ENCODE measurements at places on chromosomes 4 and X.

- DNase-seq, result no peak
Observed at GRCh38 chr4:143127621-143128020, 57.1 kb upstream of the USP38 start.

- peak; percentile 20 for DNase-seq
Observed at GRCh38 chrX:103918571-103919269, 43.7 kb upstream of the TMSB15B start.

DNA sequence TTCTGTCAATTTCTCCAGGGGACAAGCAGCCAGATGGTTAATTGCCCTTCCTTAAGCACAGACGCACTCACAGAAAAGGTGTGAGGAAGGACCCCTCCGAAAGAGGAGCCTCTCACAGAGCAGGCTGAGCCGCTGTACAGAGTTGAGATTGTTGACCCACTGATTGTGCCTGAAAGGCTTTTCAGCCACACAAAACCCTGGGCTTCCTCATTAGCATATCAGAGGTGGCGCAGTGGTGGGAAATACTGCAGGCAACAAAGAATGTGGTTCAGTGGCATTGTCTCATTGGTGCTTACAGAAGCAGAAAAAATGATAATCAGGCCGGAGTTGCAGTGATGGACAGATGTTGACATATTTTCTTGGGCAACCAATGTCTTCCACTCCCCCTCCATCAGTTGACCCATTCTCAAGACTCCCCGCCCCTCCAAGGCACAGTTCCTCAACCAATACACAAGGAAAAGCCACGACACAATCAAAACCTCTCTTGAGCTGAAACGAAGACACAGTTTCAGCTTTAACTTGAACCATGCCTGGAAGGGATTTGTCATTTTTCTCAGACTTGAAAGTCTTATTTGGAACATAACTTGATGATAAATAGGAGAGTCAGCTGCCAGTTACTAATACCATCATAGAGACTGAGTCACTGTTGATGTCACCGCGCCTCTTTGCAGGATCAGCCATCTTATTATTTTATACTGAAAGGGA is 53.1 kb downstream of the ATXN3L start:
- DNase-seq, result no peak

- DNase-seq, result no peak
Observed at GRCh38 chrX:9759337-9759736, 6.3 kb downstream of the GPR143 start.

- no peak for DNase-seq
Observed at GRCh38 chr4:187125062-187125461, 401.4 kb upstream of the FAT1 start.

GRCh38 chrX:121782544-121782943 is 735.1 kb downstream of the GLUD2 start:
- DNase-seq, result no peak

DNA sequence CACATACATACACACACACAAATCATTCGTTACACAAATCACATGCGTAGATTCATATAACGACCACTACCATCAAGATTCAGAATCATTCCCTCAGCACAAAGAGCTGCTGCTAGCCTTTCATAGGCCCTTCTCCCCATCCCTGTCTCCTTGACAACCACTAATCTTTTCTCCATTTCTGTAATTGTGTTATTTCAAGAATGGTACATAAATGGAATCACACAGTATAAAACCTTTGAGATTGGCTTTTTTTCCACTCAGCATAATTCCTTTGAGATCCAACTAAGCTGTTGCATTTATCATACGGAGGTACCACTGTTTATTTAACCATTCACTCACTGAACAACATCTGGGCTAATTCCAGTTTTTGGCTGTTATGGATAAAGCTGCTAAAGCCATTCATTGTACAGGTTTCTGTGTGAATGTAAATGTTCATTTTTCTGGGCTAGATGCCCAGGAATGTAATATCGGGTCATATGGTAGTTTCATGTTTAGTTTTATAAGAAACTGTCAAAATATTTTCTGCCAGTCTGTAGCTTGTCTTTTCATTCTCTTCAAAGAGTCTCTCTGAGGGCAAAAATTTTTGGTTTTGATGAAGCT is 64.1 kb downstream of the USP11 start:
- no peak for DNase-seq
